Tongue (tissue), 3 donors: ENCODE measurements at places on chromosomes 5 and 9.

DNA sequence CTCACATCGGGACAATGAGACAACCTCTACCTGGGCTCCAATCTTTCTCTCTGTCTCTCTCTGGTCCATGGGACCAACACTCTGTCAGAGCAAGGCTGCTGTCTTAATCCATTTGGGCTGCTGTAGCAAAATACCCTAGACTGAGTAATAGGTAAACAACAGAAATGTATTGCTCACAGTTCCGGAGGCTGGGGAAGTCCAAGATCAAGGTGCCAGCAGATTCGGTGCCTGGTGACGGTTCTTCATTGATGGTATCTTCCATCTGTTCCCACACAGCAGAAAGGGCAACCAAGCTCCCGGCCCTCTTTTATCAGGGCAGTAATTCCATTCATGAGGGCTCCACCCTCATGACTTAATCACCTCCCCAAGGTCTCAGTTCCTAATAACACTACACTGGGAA is 61.3 kb upstream of the SPOCK1 start:
- no peak for DNase-seq

DNA sequence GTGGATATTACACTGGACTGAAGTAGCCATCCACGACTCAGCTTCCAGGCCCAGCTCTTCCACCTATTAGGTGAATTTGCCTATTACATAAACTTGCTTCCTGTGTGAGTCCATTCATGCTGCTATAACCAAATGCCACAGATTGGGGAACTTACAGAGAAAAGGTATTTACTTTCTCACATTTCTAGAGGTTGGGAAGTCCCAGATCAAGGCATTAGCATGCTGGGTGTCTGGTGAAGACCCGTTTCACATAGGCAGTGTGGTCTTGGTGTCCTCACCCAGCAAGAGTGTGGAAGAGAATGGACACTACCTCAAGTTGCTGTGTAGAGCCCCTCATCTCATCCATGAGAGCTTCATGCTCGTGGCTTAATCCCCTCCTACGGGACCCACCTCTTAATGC is 282.6 kb downstream of the IRX1 start:
- DNase-seq = no peak

DNA sequence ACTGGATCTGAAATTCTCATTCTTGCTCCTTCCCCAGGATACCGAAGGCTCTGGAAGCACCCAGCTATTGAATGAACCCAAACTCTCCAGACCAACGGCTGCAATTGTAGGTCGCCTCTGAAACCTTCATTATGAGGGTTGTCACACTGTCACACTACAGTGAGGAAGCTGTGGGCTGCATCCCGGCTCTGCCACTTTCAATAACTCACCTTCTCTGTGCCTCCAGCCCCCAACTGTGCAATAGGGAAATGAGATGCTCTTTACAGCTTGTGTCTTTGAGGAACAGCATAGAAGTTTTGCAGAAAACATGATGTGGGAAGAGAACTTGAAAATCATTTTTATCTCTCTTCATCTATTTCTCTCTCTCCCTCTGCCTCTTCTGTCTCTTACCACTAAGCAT is 69.6 kb upstream of the TGFBR1 start:
- DNase-seq = no peak

- DNase-seq = no peak
Measured at GRCh38 chr5:31982621-31983020, 191.5 kb downstream of the GOLPH3 start.

GRCh38 chr9:4530375-4530774 is 40.1 kb downstream of the SLC1A1 start:
- DNase-seq = no peak
